ENCODE measurements at places on chromosomes 4 and X.
A peak's percentile ranks its signal among the peaks of the same experiment; 100 is the strongest.

DNA sequence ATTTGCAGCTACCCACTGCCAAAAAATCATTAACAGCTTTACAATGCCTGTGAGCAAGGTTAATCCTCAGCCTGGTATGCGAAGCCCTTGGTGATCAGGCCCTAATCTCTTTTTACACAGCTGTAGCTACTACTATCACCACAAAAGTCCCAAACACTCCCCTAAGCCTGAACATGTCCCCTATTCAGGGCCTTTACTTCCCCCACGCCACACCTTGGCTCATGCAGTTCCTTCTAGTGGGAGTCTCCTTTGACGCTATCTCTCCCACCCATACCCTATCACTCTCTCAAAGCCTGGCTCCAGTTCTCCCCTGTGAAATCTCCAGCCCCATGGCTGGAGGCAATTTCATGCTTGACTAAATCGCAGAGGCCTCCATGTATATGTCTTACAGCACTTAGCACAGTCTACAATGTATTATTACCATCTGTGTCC, 90.6 kb upstream of the CBR4 start:
- DNase-seq: no peak

DNA sequence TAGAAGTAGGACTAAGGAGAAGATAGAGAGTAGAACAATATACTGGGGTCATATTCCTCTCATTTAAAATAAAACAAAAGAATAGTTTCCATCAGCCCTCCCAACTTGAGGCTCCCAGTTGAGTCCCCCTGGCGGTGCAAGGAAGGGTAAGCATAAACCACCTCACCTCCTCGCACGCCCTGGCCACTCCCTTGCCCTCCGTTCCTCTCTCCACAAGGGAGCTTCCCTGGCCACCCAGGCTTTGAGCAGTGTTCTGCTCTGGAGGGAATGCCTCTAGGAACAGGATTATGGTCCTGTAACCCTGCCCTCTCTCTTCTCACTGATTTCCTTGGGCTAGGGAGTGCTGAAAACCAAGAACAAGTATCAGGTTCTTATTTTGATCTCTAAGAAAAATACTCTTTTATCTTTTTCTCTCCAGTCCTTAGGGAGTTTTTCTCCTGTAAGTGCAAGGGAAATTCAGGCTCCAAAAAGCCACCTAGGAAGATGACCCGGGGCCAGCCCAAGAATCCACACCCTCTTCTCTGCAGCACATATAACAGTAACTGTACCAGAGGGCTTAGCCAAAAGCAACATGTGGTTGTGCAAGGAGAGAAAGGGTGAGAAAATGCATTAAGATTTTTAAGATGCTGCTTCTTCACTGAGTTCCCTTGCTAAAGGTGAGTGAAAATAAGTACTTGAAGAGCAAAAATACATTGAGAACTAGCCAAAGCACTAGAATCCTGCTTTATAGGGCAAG, 69.9 kb downstream of the USP38 start:
- no peak for DNase-seq

DNA sequence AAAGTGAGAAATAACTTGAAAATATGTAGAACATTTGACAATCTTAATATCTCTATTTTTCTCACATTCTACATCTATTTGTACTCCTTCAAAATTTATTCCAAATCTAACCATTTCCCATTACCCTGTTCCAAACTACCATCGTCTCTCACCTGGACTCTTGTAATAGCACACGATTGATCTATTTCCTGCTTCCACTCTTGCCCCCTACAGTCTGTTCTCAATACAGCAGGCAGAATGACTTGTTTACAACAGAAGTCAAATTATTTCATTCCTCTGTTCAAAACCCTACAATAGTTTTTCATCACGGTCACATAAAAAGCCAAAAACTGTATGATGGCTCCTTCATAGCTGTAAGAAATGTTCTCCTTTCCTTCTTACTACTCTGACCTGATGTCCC, 21.1 kb upstream of the LUZP4 start:
- DNase-seq: peak; percentile 1

DNA sequence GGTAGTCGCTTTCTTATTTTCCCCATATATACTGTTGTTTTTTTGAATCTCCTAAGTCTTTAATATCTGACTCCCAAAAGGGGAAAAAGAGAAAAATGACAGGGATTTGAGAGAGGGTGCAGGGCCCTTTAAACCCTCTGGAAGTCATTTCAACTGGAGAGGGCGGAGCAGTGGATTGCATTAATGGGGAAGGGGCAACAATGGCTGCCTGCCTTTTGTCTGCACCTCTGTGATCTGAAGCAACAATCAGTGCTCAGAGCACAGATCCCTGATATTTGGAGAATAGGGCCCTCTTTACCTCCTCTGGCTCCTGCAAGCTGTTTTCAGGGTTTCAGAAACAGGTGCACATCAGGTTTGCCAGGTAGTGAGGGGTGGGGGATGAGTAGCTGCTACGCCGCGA, 1458.3 kb upstream of the TENM3 start:
- no peak for DNase-seq

DNA sequence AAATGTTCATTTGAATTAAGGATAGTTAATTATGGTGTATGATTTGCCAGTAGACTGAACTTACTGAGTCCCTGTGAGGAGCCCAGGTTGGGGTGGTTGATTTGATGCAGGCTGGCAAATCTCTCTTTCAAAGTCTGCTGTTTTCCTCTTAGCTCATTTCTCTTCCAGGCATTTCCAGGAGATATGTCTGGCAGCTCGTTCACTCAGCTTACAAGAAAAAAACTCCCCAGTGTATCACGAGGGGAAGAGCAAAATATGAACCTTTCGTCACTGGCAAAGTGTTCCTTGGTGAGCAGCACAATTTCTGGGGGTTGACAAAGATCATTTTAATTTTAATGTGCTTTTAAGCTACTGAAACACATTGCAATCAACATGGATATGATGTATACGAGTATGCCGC, 244.2 kb downstream of the CBLL2 start:
- no peak for DNase-seq

DNA sequence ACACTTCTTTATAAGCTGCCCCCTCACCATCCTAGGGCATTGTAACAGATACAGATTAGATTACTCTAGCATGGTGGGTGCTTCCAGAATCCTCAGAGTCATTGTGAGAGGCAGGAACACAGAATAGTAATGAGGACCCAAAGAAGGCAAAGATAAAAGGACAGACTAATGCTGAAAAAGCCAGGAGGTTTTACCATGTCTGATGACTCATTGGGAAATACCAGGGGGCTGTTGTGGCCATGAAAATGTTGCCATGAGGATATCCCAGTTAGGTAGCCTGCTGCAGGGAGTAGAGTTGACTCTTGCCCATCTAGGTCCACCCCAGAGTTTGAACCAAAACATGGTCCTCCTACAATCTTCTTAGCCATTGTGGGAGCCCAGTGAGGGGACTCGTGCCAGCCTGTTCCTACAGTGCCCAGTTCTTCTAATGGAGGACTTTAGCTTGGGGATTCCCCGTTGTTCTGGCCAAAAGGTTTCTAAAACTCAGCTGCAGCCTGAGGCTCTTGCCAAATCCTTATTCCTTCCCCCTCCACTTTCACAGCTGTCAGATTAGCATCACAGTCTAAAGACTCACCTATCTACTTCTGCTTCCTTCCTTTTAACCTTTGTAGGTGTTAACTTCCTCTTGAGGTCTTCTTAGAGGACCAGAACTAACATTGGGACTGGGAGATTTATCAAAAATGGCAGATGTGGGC, 586.0 kb upstream of the AADAT start:
- no peak for DNase-seq

- no peak for DNase-seq
These were observed 18.3 kb downstream of the TMEM31 start for GRCh38 chrX:103729015-103729414.

GRCh38 chr4:123092586-123092985, 170.2 kb upstream of the NUDT6 start:
- no peak for DNase-seq

DNA sequence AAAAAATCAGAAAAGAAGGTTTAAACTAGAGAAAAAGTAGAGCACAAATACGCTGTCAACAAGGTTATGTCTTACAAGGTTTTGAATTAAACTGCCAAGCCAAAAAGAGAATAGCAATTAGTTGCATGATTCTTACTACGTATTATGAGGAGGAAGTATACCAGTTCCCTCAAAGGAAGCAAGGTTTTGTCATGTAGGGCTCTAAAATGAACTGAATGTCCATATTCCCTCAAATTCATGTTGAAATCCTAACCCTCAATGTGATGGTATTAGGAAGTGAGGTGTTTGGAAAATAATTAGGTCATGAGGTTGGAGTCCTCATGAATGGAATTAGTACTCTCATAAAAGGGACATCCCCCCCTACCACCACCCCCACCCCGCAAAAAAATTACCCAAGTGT, 201.0 kb downstream of the FBXW7 start:
- no peak for DNase-seq

- DNase-seq: no peak
These were observed 9.1 kb upstream of the FAM149A start for GRCh38 chr4:186095406-186095805.

- peak; percentile 6 for DNase-seq
These were observed 55.3 kb downstream of the SOD3 start for GRCh38 chr4:24850674-24851073.

- DNase-seq: no peak
These were observed 106.6 kb downstream of the RASL11B start for GRCh38 chr4:52968691-52969090.

DNA sequence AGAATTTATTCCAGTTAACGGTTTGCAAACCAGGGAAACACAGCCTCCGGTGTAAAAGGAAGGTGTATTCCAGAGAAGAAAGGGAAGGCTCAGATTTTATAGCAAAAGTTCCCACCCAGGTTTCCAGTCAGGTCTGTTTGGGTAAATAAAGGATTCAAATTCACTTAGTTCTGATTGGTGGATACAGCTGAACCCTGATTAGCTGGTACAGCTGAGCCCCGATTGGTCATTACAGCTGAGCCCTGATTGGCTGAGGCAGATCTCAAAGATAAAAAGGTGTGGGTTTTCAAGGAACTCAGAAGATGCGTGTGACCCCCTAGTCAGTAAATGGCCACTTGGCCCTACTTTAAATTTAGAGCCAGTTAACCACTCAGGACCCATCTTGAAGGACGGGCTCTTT, 6.6 kb downstream of the CLRN2 start:
- DNase-seq: no peak
